ENCODE measurements at places on chromosomes 2 and 18. TPM values are rescaled to one million over a fixed set of nuclear protein-coding genes. Genes with fewer than 3 reads are reported as not detected.

Gene SPDYA
- total RNA-seq = 0.86 TPM

Gene C2orf15
- not detected for total RNA-seq

- peak; percentile 57 for DNase-seq
Measured at GRCh38 chr2:222423632-222424275, 589 bp upstream of the SGPP2 start.

GRCh38 chr2:207333599-207334300 is 168.0 kb upstream of the KLF7 start:
- peak; percentile 31 for DNase-seq

DNA sequence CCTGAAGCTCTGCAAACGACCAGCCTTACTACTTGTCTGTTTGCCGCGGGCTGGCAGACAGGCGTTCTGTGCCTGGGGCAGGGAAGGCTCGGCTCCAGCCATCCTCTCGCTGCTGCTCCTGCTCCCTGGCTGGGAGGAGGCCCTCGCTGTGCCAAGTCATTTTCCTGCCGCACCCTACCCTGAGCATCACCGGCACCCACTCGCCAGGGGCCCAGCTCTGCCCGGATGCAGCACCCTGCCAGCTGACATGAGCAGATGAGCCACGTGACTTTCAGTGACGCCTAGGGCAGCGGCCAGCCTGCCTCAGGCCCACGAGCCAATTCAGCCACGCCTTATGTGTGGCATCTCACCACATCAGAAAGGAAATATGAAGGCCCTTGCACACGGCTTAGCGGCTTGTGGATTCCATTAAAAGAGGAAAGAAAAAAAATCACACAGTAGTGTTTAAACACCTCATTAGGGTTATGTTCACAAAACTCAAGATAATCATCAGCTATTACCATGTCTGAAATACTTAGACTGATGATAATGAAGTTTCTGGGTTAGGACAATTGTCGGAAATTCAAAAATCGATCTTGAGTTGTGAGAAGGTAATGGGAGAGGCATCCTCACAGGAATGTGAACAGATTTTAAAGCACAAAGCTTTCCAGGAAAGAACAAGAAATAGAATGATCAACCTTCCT is 250.5 kb downstream of the TWIST2 start:
- DNase-seq = no peak
